ENCODE measurements at places on chromosomes 1 and 21. TPM values are rescaled to one million over a fixed set of nuclear protein-coding genes. Genes with fewer than 3 reads are reported as not detected.

DIO1 gene
- 2.9 TPM for total RNA-seq

DNA sequence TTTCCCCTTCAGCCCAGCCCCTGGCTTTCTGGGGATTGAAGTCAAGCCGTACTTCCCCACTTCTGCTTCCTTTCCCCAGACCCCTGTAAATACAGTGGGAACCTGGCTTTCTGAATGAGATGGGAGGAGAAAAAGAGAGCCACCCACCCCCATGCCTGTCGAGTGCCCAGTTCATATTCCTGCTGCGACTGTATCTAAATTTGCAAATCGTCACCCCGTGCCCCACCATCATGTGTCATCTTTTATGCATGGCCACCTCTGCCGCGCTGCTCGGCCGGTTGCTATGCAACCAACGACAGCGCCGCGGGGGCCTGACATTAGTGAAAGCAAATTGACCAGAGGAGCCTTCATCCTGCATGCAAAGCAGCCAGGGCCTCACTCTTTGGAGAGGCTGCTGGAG lies 143.0 kb downstream of the ELAVL4 start:
- no peak overlapping the region for H3K4me3 ChIP-seq
- peak; percentile 55 for DNase-seq
- H3K27me3 ChIP-seq: no peaks in the 10 kb centered on the region
- H3K36me3 ChIP-seq: no peaks in the 10 kb centered on the region
- no peaks in the 10 kb centered on the region for H3K4me1 ChIP-seq
- H3K27ac ChIP-seq: no peak overlapping the region

SPATA1 gene
- total RNA-seq: 2.5 TPM

KANK4 gene
- 0.50 TPM for total RNA-seq

LIN28A gene
- total RNA-seq: not detected

DNA sequence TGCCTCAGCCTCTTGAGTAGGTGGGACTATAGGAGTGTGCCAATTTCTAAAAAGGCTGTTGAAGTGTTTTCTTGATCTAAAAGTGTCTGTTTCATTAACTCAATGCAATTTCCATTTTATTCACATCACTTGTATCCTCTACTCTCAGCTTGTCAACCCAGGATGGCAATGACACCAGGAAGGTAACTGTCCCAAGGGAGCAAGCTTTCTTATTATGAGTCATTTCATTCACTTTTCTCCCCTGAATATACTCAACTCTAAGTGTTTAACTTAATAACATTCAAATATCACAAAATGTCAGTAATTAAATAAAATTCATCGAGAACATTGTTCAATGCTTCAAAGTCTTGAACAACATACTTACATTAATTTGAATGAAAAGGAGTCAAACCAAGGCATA lies 22.9 kb upstream of the GFI1 start:
- H3K4me3 ChIP-seq: no peak overlapping the region
- no peaks in the 10 kb centered on the region for H3K27me3 ChIP-seq
- no peak overlapping the region for H3K27ac ChIP-seq
- no peak for DNase-seq
- H3K36me3 ChIP-seq: no peaks in the 10 kb centered on the region
- H3K4me1 ChIP-seq: no peaks in the 10 kb centered on the region

- no peak for DNase-seq
- no peak overlapping the region for H3K27ac ChIP-seq
- H3K36me3 ChIP-seq: no peaks in the 10 kb centered on the region
- no peak overlapping the region for H3K4me3 ChIP-seq
- no peaks in the 10 kb centered on the region for H3K27me3 ChIP-seq
These were observed 64.1 kb downstream of the NOS1AP start for GRCh38 chr1:162133566-162133965.

HOOK1 gene
- 55.4 TPM for total RNA-seq

GRCh38 chr21:39781331-39781730 lies 36.3 kb downstream of the IGSF5 start:
- no peaks in the 10 kb centered on the region for H3K27me3 ChIP-seq
- H3K4me3 ChIP-seq: no peak overlapping the region
- no peak overlapping the region for H3K27ac ChIP-seq
- no peak for DNase-seq
- no peaks in the 10 kb centered on the region for H3K4me1 ChIP-seq

ANGPTL1 gene
- 24.5 TPM for total RNA-seq

DNA sequence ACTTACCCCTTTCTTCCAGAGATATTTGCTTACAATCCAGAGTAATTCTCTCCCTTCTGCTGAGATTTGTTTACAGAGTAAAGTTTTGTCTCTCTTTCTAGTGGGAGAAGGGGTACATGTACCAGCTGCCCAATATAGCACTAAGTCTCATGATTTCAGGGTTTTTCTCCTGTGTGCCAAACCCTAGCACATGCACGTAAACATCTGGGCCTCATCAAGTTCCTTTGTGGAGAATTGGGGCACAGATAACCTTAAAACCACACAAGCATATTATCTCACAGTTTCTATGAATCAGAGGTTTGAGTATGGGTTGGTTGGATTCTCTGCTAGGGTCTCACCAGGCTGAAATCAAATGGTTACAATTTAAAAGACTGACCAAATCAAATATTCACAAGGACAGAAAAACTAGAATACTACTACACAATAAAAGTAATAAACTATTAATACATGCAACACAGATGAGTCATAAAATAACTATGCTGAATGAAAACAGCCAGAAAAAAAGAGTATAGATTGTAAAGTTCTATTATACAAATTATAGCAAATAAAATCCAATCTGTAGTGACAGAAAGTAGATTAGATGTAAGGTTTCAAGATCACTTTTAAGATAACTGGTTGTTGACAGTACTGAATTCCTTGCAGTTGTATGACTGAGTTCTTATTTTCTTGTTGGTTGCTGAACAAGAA lies 347.4 kb upstream of the PTBP2 start:
- H3K36me3 ChIP-seq: no peaks in the 10 kb centered on the region
- H3K27me3 ChIP-seq: no peaks in the 10 kb centered on the region
- no peak overlapping the region for H3K27ac ChIP-seq
- no peak for DNase-seq
- H3K4me3 ChIP-seq: no peak overlapping the region

- no peak overlapping the region for H3K4me3 ChIP-seq
- peaks cover 8% of the 10 kb centered on the region for H3K4me1 ChIP-seq
- H3K27me3 ChIP-seq: no peaks in the 10 kb centered on the region
- H3K36me3 ChIP-seq: no peaks in the 10 kb centered on the region
- no peak for DNase-seq
These were observed 7.3 kb downstream of the MAB21L3 start for GRCh38 chr1:116118471-116118870.

DNA sequence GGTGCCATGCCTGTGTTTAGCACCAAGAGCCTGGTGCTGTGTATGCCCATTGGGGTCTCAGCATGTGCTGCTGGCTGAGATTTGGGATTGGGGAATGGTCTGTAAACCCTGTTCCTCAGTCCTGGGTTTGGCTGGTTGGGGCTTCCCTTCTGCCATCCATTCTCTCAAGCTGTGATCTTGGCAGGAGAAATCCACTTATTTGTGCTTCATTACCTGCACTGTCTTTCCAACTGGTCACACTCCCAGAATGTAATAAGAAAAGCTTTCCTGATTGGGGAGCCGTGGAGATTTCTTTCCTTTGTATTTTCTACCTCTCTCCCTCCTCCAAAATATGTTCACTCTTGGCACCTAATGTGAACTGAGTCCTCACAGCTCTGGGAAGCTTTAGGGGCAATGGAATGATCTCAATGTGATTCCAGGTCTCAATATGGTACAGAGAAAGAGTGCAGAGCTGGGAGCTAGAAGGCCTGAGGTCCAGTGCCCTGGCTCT lies 23.0 kb upstream of the KCNA10 start:
- no peaks in the 10 kb centered on the region for H3K27me3 ChIP-seq
- no peak overlapping the region for H3K4me3 ChIP-seq
- H3K27ac ChIP-seq: no peak overlapping the region
- no peaks in the 10 kb centered on the region for H3K4me1 ChIP-seq
- DNase-seq: no peak
- H3K36me3 ChIP-seq: no peaks in the 10 kb centered on the region

GRCh38 chr1:117240547-117240946 lies 29.8 kb upstream of the VTCN1 start:
- no peaks in the 10 kb centered on the region for H3K27me3 ChIP-seq
- H3K4me3 ChIP-seq: no peak overlapping the region
- no peaks in the 10 kb centered on the region for H3K36me3 ChIP-seq
- peaks cover 2% of the 10 kb centered on the region for H3K4me1 ChIP-seq

DNA sequence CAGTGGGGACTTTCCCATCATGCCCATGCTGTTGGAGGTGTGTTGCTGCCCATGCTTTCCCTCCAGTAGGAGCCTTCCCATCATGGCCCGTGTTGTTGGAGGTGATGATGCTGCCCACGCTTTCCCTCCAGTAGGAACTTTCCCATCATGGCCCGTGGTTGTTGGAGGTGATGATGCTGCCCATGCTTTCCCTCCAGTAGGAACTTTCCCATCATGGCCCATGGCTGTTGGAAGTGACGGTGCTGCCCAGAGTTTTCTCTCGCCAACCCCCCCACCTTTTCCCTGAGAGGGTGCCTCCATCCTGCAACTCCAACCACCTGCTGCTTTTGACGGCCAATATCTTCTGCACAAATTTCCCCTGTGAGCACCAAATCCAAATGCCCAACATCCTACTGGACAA lies 205.7 kb downstream of the TOMM20 start:
- peaks cover 43% of the 10 kb centered on the region for H3K4me1 ChIP-seq
- H3K27me3 ChIP-seq: no peaks in the 10 kb centered on the region
- DNase-seq: peak; percentile 15
- H3K4me3 ChIP-seq: no peak overlapping the region
- H3K36me3 ChIP-seq: no peaks in the 10 kb centered on the region
- no peak overlapping the region for H3K27ac ChIP-seq

TRAF3IP3 gene
- 16.4 TPM for total RNA-seq

DNA sequence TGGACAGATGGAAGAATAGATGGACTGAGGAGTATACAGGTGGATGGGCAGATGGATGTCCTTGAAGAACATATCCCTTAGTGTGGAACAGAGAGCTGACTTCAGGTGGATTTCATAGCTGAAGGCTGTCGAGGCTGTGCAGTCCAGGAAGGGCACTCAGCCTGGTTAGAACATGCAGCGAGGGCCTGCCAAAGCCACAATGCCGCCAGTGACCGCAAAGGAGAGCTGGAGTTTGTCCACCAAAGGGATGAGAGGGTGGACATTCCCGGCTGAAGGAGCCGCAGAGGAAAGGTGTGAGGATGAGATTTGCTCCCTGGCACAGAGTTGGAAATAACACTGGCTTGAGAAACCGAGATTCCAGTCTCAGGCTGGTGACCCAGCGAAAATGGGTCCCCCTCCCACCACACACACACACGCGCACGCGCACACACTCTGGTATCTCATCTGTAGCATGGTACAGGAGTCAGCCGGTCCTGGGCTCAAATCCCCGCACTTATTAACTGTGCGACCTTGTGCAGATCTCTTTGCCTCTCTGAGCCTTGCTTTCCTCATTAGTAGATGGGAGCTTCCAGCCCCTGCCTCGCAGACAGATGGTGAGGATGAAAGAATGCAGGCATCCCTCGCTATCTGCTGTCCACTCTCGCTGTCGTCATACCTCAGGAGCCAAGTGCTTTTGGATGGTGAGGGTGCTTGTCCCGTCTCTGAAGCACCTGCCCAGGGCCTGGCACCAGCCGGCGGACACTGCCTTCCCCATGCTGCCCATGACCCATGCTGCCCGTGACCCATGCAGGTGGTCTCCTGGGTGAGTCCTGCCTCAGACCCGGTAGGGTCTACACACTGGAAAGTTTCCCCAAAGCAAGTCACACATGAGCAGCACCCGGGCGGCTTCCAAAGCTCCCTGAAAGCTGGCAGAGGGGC lies 26.8 kb upstream of the EFHD2 start:
- DNase-seq: no peak
- no peak overlapping the region for H3K27ac ChIP-seq
- H3K36me3 ChIP-seq: no peaks in the 10 kb centered on the region
- H3K27me3 ChIP-seq: no peaks in the 10 kb centered on the region
- no peak overlapping the region for H3K4me3 ChIP-seq

DNA sequence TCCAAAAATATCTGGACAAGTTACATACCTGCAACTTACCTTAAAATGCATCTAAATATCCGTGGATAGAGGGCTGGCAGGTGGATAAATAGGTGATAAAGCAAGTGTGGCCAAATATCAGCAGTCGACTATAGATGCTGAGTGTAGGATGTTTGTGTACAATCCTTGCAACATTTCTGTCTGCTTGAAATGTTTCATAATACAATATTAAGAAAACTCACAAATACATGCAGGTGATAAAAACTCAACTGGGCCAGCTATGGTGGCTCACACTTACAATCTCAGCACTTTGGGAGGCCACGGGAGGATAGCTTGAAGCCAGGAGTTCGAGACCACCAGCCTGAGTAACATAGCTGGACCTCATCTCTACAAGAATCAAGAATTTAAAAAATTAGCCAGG lies 41.0 kb downstream of the ACTA1 start:
- no peak overlapping the region for H3K4me3 ChIP-seq
- no peaks in the 10 kb centered on the region for H3K27me3 ChIP-seq
- no peaks in the 10 kb centered on the region for H3K36me3 ChIP-seq
- H3K4me1 ChIP-seq: no peaks in the 10 kb centered on the region
- no peak overlapping the region for H3K27ac ChIP-seq

- no peak overlapping the region for H3K27ac ChIP-seq
- no peaks in the 10 kb centered on the region for H3K27me3 ChIP-seq
- H3K4me3 ChIP-seq: no peak overlapping the region
These were observed 248.2 kb downstream of the MATN1 start for GRCh38 chr1:30475201-30475600.

FMO2 gene
- 22.3 TPM for total RNA-seq

DNA sequence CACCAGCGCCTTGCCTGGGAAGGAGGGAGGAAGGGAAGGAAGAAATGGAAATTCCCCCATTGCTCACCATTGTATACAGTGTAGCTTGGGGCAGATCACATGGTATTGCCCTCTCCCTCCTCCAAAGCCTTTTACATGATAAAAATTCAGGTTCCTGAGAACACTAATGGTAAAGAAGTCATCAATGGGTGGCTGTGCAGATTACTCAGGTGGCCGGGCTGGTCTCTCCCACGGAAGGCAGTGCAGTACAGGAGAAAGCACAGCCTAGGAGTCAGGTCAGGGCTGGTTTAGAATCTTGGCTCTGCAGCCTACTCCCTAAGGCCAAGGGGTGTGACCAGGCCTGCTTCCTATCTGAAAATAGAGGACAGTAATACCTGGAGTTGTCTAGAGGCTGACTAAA lies 107.9 kb downstream of the SUSD4 start:
- no peak overlapping the region for H3K27ac ChIP-seq
- DNase-seq: no peak
- H3K4me3 ChIP-seq: no peak overlapping the region

- no peak overlapping the region for H3K4me3 ChIP-seq
- DNase-seq: peak; percentile 57
- H3K27ac ChIP-seq: no peak overlapping the region
- H3K36me3 ChIP-seq: no peaks in the 10 kb centered on the region
- no peaks in the 10 kb centered on the region for H3K4me1 ChIP-seq
These were observed 42.4 kb downstream of the OLFML3 start for GRCh38 chr1:114021665-114022099.

TNFAIP8L2 gene
- 6.3 TPM for total RNA-seq
